ENCODE measurements at places on chromosomes 2 and 18. TPM values are rescaled to one million over a fixed set of nuclear protein-coding genes. Genes with fewer than 3 reads are reported as not detected.
A peak's percentile ranks its signal among the peaks of the same experiment; 100 is the strongest.

DNA sequence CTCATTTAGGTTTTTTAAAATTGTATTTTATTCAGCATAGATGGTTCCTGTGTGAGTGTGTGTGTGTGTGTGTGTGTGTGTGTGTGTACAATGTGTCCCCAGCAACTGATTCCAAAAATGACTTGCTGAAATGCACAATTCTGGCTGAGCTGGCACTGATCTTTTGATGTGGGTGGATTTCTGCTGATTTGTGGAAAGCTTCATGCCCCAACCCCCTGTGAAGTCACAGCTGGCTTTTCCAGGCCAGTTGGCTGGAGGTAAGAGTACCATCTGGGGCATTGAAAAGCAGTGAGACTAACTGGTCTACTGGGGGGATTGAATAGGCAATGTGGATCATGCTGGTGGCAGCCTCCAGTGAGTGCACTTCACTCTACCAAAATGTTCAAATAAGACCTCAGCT is 187.2 kb downstream of the LRRTM1 start:
- DNase-seq = no peak

Gene TGFA
- 4.3 TPM for total RNA-seq

Gene TUBB8B
- not detected for total RNA-seq

GRCh38 chr2:86035883-86036668 is 69.6 kb downstream of the POLR1A start:
- no peak for DNase-seq

Gene PSTPIP2
- 5.9 TPM for total RNA-seq

Gene CYRIA
- 18.0 TPM for total RNA-seq

Gene FBLN7
- 0.44 TPM for total RNA-seq

Gene MRPL53
- 44.6 TPM for total RNA-seq

Gene GCG
- not detected for total RNA-seq

DNA sequence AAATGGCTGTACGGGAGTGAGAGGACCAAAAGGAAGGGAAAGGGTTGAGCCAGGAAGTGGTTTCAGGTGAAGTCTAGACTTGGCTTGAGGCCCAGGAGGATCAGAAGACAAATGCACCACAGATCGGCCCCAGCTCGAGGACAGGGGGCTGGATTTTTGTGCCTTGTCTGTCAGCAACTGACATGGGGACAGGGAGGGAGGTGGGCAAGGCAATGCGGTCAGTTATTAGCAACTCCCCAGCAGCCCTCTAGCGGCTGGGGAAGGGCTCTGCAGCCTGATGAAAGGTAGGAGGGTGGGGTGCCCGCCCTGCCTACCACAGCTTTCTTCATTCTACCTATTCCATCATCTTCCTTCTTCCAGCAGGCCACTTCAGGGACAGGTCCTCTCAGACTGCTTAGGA is 50.0 kb downstream of the CPO start:
- DNase-seq = no peak

DNA sequence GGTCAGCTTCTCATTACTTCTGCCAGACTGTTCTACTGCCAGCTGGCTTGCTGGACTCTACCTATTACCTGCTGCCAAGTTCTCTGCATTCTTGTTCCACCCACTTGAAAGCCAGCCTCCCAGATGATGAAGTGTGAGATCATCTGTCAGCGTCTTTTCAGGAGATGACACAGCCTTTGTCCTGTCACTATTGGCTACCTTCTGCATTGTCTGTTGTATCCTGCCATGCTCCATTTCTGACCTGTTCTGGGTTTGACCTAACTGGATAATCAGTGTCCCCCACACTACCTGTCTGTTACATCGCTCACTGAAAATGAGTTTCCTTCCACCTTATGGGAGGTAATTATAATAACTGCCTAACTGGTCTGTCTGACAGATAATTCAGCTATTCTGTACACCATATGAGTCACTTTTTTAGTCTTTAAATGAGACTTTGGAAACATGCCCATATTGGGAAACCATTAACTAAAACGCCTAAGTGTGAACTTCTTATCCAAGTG is 520.6 kb downstream of the METTL4 start:
- DNase-seq = peak; percentile 27

DNA sequence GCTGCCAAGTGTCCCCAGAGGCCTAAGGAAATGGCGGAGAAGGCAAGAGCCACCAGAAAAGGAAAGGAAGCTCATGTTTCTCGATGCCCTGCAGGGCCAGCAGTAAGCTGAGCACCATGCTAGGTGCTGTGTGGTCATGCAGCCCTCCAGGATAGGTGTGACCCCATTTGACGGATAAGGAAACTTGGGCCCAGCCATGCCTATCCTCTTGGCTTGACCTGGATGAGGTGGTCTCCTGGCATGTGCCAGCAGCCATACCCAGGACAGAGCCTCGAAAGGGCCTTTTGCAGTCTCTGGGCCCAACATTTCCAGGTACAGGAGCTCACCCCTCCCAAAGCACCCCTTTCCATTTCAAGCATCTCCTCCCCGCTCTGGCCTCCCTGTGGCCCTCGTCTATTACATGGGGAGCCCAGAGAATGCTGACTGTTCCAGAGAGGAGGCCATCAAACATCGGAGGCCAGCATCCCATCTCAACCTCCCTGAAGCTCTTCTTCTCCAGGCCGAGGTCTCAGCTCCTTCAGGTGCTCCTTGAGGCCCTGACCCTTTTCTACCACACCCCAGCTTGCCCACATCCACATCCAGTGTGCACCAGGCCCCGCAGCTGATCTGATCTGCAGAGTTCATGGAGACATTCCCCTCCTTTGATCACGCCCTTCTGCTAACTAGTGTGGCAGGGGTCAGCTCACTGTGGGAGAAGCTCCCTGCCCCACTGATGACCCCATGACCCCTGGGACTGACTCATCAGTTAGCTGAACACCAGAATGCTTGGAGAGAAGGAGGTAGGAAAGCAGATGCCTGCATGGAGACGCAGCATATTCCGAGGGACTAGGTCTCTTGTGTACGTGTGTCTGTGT is 208.4 kb downstream of the TNS1 start:
- peak; percentile 13 for DNase-seq

DNA sequence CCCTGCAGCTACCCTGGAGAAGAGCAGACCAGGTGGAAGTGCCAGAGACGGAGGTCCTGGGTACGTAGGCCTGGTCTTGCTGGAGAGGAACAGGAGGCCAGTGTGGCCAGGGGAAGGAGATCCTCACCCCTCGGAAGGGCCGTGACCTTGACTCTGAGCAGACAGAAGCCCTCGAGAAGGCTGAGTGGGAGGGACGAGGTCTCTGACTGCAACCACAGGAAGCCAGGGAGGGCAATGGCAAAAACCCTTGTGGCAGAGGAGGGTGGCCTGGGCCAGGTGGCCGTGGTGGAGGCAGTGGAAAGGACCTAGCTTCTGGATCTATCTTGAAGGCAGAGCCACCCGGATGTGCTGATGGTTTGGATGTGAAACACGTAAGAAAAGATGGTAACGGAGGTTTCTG is 28.1 kb downstream of the THAP4 start:
- no peak for DNase-seq

- DNase-seq = no peak
Measured at GRCh38 chr2:149167001-149167780, 128.7 kb downstream of the LYPD6B start.

Gene TLX2
- total RNA-seq = not detected

Gene HOXD11
- not detected for total RNA-seq

DNA sequence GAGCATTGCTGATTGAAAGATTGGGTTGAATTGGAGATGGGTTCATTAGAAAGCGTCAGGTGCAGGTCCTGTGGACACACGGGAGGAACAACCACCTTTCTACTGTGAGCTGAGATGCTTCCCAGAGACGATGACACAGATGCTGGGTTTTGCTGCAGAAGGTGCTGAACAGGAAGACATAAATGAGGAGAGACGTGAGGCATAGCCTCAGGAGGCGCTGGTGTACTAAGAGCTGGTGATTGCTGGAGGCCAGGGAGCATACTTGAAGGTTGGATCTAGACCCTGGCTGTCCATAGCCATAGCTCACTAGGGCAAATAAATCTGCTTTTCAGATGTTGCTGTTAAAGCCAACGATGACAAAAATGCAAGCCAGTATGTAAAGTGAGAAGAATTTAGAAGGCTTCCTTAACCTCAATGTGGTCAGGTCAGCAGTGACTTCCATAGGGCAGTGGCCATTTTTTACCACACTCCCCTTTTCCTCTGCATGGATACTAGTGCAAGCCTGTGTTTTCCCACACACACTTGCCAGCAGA is 153.7 kb downstream of the SOX11 start:
- DNase-seq = no peak

DNA sequence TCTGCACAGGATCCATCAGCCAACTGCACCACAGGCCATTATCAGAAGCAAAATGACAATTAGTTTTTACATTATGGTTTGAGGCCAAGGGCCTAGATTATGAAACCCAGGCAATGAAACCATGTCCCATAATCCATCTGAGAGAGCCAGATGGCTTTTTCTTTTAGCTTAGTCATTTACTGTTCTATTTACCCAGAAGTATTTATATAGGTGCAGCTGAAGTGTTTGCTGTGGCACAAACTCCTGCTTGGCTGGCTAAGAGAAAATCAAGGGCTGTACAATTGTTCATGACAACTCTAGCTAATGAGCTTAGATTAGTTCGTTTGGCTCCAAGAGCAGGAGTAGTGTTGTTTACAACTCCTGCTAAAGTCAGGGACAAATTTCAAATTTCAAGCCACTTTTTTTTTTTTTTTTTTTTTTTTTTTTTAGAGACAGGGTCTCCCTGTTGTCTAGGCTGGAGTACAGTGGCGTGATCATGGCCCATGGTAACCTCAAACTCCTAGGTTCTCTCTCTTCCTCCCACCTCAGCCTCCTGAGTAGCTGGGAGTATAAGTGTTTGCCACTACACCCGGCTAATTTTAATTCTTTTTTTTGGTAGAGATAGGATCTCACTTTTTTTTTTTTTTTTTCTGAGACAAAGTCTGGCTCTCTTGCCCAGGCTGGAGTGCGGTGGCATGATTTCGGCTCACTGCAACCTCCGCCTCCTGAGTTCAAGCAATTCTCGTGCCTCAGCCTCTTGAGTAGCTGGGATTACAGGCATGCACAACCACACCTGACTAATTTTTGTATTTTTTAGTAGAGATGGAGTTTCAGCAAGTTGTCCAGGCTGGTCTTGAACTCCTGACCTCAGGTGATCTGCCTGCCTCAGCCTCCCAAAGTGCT is 18.4 kb upstream of the REV1 start:
- DNase-seq = no peak

Gene AQP12A
- not detected for total RNA-seq

DNA sequence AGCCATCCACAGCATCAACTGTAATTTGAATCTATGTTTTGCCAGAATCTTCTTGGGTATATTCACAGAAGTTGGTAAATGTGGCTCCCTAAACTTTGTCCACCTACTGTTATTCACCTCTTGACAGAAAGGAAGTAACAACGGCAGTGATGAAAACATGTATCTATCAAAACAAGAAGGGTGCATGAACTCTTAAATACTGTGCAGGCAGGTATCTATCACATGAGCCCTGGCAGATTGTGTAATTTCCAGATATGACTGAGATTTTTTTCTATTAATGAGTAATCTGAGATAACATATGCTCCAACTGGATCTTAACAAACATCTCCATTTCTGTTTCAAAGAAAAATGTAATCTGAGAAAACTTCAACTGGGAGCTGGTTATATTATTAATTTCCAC is 36.6 kb downstream of the SFT2D3 start:
- DNase-seq = no peak

Gene SELENOI
- total RNA-seq = 18.5 TPM

Gene OLA1
- 54.1 TPM for total RNA-seq

Gene THADA
- total RNA-seq = 37.8 TPM

DNA sequence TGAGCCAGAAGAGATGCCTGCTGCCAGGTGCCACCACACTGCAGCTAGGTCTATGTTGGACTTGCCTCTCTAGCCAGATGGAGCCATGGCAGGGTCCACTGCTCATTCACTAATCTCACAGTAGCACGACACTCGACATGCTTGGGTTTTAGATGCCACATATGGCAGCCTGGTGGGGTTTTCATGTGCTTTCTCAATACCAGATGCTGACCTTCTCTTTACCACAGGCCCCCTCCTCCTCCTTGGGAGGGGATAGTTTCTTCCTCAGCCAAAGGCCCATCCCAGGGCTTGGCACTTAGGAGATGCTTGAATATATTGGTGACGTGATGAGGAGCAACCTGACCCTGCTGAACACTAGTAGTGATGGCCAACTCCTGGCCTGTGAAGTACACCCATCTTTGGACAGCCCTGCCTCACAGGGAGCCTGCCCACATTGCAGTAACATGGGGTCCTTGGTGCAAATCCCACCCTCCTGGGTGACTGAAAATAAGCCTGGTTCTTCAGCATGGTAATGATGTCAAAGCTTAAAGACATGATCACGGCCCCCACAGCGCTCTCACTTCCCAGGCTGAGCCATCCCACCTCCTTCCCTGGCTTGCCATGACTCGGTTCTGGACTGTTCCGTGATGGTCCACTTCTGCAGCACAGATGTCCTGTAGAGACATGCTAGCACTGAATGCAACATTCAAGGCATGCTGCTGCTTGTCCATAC is 227.5 kb downstream of the SH3RF3 start:
- no peak for DNase-seq

- DNase-seq = no peak
Measured at GRCh38 chr2:73070643-73071359, 711 bp downstream of the SFXN5 start.

DNA sequence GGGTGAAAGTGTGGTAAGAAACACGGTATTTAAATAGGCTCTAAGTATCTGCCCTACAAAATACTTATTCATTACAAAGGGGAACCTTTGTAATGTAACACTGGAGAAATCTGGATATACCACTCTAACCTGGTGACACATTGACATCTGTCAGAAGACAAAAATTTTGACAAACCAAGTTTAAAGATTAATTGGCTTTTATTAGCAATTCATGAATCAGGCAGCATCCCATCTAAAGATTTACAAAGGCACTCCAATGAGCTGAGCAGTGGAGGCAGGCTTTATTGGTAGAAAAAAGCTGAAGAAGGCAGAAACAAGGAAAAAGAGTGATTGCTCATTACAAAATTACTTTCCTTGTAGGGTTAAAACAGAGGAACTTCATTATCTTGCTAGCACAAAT is 35.0 kb downstream of the BMPR2 start:
- DNase-seq = no peak

All from omental fat pad (tissue), 4 donors.